ENCODE measurements at places on chromosomes 3 and 15. TPM values are rescaled to one million over a fixed set of nuclear protein-coding genes. Genes with fewer than 3 reads are reported as not detected.

GPR149 gene
- not detected for total RNA-seq

DNA sequence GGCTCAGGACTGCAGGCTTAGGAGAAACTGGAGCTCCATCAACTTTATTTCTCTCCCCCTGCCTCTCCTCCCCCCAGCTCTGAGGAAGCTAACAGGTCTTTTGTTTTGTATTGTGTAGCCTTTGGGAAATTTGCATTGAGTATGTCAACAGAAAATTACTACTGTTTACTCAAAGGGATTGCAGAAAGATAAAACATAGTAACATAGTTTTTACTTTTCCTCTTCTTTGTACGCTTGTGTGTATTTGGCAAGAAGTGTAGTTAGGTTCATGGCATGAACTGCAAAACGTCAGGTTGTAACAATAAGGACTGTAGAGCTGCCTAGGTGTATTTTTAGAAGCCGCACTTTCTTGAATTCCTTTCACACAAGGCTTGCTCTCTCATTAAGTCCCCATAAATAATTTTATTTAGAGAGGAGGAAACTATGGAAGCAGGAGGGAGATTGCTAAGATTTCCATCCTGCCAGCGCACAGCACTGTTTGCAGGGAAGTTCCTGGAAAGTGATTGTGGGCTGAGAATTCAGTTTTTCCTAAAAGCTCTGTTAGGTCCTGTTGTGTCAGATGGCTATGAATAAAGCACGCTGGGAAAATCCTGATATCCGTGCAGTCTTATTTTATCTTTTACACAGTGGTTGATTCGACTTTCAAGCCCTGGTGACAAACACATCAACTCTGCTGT lies 21.1 kb upstream of the SATB1 start:
- DNase-seq = no peak

CPNE4 gene
- 0.54 TPM for total RNA-seq

TBC1D21 gene
- not detected for total RNA-seq

LRRC49 gene
- total RNA-seq = 2.9 TPM

DNA sequence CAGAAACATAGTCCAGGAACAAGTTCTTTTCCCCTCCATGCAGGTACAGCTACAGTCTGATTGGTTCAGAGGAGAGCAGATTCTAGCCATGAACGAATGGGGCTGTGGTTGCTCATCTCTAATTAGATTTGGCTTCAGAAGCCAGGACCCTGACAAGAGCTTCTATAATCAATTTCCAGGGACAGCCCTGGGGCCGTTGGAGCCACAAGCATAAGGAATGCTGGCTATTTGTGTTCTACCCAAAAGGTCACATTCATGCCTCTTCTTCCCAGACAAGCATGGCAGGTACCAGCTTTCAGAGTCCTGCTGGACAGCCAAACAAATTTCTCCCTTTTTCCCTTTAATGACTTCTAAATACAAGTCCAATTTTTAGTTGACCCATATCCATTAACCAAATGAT lies 215.5 kb upstream of the LRTM1 start:
- DNase-seq = no peak

GRCh38 chr15:69612112-69612511 lies 159.5 kb downstream of the RPLP1 start:
- no peak for DNase-seq

DNA sequence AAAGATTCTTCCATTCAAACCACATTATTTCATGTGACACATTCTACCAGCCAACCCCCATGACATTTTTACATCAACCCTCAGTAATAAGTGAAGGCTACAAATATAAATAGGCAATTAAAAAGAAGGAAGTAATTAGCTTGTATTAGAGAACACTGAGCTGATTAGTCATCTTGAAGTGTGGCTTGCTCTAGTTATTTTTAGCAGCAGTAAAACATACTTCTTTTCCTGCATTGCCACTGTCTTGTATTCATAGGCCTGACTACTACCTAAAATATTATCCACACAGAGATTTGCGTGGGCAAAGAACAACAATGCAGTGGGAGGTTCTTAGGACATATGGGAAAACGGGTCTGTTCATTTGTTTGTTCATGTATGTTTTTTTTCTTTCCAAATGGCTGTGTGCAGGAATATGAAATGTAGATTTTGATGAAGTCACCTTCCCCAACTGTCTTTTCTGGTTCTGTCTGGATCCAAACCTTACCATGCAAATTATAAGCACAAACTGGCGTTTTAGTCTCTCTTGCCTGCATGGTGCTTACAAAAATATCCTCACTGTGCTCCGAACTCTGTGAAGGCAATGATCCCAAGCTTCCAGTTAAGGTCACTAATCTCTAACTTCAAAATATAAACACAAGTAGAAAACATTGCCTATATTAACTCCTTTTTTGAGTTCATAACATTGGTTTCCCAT lies 31.5 kb upstream of the TM4SF4 start:
- peak; percentile 35 for DNase-seq

MKRN2 gene
- 36.2 TPM for total RNA-seq

All from GM12878 (cell line).